ENCODE measurements at places on chromosomes 12 and 14.

DNA sequence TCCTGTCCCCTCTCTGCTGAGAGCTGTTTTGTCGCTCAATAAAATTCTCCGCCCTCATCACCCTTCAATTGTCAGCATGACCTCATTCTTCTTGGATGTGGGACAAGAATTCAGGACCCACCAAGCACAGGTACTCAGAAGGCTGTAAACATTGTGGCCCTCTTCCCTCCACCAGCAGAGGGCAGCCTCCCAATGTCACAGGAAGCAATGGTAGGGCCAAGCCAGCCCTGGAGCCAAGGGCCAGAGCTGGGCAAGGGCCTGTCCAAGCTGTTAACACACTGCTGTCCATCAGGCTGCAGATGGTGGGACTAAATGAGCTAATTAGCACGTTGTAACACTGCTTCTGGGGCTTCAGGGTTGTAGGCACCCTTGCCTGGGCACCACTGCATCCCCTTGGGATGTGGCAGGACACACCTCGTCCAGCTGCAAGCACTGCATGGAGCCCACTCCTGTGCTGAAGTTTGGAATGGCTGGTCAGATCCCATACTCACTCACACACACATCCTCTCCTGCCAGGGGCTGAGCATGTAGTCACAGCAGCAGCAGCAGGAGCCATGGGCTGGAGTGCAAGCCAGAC, 62.7 kb upstream of the HECTD1 start:
- DNase-seq = no peak
- H3K4me1 ChIP-seq = peaks cover 2% of the 10 kb centered on the region
- H3K27ac ChIP-seq = no peak overlapping the region
- H3K4me3 ChIP-seq = no peak overlapping the region
- no peaks in the 10 kb centered on the region for H3K27me3 ChIP-seq

DNA sequence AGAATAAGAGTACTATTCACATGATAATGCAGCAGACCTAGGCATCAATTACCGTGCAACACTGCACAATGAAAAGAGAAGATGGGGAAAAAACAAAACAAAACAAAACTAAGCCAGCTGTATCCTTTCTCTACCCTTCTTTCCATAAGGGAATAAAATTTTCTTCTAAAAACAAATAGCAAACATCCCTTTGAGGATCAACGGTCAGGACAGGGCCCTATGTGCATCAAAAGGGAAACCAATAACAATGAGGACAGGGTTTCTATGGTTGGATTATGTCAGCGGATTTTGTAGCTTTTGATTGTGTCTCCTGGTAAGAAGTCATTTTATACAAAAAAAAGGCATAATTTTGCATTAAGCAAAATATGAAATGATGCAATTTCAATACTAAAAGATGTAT, 350.3 kb downstream of the SLC6A15 start:
- H3K4me3 ChIP-seq = no peak overlapping the region
- no peaks in the 10 kb centered on the region for H3K27me3 ChIP-seq
- no peak for DNase-seq

DNA sequence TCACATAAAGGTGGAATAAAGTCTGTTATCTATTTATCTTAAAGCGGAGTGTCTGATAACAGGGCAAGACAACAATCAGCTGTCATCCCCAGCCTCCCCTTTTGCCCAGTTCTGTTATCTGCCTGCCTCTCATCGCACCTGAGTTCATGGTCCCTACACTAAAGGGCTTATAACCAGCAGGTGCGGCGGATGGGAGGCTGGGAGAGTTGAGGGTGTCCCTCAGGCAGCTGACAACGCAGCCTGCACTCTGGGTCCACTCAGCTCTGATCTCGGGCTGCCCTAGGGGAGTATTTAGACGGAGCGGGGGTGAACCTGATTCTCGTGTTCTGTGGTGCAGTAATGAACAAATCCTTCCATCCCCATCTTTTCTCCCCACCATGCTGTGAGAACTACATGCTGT, 34.0 kb upstream of the JDP2 start:
- H3K4me3 ChIP-seq = no peak overlapping the region
- no peaks in the 10 kb centered on the region for H3K4me1 ChIP-seq
- no peak overlapping the region for H3K27ac ChIP-seq
- DNase-seq = no peak
- no peaks in the 10 kb centered on the region for H3K36me3 ChIP-seq

DNA sequence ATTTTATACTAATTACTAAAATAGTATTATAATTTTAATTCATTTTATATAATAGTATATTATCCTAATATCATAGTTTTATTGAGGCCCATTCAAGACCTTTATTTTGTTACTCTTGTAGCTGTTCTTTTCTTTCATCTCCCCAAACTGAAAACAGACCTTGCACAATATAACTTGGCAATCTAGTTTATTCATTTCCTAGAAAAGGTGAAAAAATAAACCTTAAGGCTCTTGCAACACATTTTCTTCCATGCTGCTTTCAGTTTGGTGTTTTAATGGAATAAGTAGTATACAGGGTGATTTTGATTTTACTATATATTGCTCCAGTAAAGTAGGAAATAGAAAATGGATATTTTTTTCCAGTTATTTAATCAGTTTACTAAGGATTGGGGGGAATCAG, 174.0 kb downstream of the SLC2A13 start:
- H3K4me1 ChIP-seq = no peaks in the 10 kb centered on the region
- H3K27me3 ChIP-seq = no peaks in the 10 kb centered on the region
- H3K36me3 ChIP-seq = no peaks in the 10 kb centered on the region
- H3K4me3 ChIP-seq = no peak overlapping the region
- no peak for DNase-seq
- no peak overlapping the region for H3K27ac ChIP-seq

GRCh38 chr14:38042322-38042721, 165.4 kb upstream of the SSTR1 start:
- H3K4me3 ChIP-seq = no peak overlapping the region
- no peaks in the 10 kb centered on the region for H3K36me3 ChIP-seq
- DNase-seq = no peak
- H3K27ac ChIP-seq = no peak overlapping the region
- no peaks in the 10 kb centered on the region for H3K4me1 ChIP-seq

DNA sequence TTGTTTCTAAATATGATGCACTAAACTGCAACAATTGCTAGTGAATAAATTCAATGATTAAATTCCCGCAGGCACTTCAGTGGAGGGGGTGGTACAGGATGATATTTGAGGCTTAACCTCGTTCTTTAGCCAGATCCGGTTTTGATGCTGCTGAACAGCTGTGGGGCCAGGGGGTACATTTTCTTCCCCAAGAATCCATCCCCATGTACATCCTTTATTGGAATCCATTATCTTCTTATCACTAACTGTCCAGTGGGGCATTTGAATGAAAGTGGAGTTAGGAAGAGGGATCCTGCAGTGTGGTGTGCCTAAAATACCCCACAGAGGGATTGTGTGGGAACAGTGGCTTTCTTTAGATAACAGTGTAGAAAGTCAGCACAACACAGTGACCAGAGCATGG, 45.2 kb upstream of the OASL start:
- H3K4me3 ChIP-seq = no peak overlapping the region
- no peaks in the 10 kb centered on the region for H3K27me3 ChIP-seq
- DNase-seq = no peak
- H3K27ac ChIP-seq = no peak overlapping the region
- peaks cover 11% of the 10 kb centered on the region for H3K4me1 ChIP-seq

DNA sequence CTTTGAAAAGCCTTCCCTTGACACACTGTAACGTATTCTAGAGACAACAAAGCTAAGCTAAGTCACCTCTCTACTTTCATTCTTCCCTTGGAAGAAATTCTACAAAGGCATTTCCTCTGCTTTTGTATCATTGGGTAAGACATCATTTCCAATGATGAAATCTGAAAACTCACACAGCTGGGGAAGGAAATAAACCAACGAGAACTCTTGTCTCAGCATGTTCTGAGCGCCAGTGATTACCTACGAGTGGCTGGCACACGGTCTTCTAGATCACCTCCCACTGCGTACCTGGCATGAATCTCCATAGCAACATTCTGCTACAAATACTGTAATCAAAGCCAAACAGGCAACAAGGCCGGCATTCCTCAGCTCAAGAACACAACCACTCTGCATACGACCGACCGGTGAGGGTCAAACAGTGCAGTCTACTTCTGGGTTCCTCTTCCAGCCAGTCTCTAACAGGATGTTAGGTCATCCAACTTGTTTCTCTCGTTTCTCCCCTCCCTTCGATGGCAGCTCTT, 7.6 kb downstream of the VPS37B start:
- DNase-seq = no peak
- peak overlapping the region; percentile 97 for H3K27ac ChIP-seq
- no peaks in the 10 kb centered on the region for H3K27me3 ChIP-seq

- H3K27me3 ChIP-seq = peaks cover 34% of the 10 kb centered on the region
- no peak for DNase-seq
- H3K36me3 ChIP-seq = peaks cover 5% of the 10 kb centered on the region
- H3K4me1 ChIP-seq = no peaks in the 10 kb centered on the region
- H3K27ac ChIP-seq = no peak overlapping the region
- H3K4me3 ChIP-seq = no peak overlapping the region
These were observed 31.3 kb upstream of the LALBA start for GRCh38 chr12:48601013-48601756.
